Left renal cortex interstitium (tissue), 4 donors: ENCODE measurements at places on chromosomes 7 and 10. TPM values are rescaled to one million over a fixed set of nuclear protein-coding genes. Genes with fewer than 3 reads are reported as not detected.

Gene IL2RA
- polyA plus RNA-seq: 0.20 TPM

Gene C10orf95
- 2.4 TPM for polyA plus RNA-seq

Gene RBP4
- 18.8 TPM for polyA plus RNA-seq

Gene ETV1
- 32.3 TPM for polyA plus RNA-seq

Gene GLI3
- 14.2 TPM for polyA plus RNA-seq

Gene PDK4
- 19.5 TPM for polyA plus RNA-seq

Gene FAM149B1
- polyA plus RNA-seq: 55.4 TPM

Gene PRLHR
- polyA plus RNA-seq: not detected

Gene PITX3
- polyA plus RNA-seq: 0.58 TPM

Gene CPED1
- polyA plus RNA-seq: 44.4 TPM

Gene ACHE
- 3.8 TPM for polyA plus RNA-seq

Gene NKX2-3
- not detected for polyA plus RNA-seq

Gene ANKRD30A
- polyA plus RNA-seq: 0.03 TPM

Gene HMX2
- 1.4 TPM for polyA plus RNA-seq

Gene KCP
- 18.5 TPM for polyA plus RNA-seq

Gene NODAL
- polyA plus RNA-seq: 0.18 TPM

Gene GIMAP5
- polyA plus RNA-seq: 6.6 TPM

Gene CALD1
- polyA plus RNA-seq: 273 TPM

Gene HOXA7
- polyA plus RNA-seq: 33.9 TPM

Gene OGDHL
- 47.6 TPM for polyA plus RNA-seq

Gene SPAM1
- not detected for polyA plus RNA-seq

Gene ASB10
- polyA plus RNA-seq: 0.12 TPM

Gene CFAP69
- polyA plus RNA-seq: 17.3 TPM

Gene ACTL6B
- polyA plus RNA-seq: not detected

Gene CEP55
- 14.8 TPM for polyA plus RNA-seq

Gene PTPRE
- 4.5 TPM for polyA plus RNA-seq

Gene SLC29A4
- polyA plus RNA-seq: 35.6 TPM

Gene CALN1
- 0.76 TPM for polyA plus RNA-seq

Gene CRYGN
- 4.4 TPM for polyA plus RNA-seq

Gene VGF
- polyA plus RNA-seq: 0.07 TPM

Gene CPVL
- polyA plus RNA-seq: 47.4 TPM

Gene ADAM12
- polyA plus RNA-seq: 21.5 TPM

Gene TMEM213
- polyA plus RNA-seq: 43.2 TPM

Gene RAPGEF5
- 36.8 TPM for polyA plus RNA-seq

Gene SPDYE9
- polyA plus RNA-seq: 1.0 TPM

Gene HPS1
- 38.0 TPM for polyA plus RNA-seq

Gene SUMF2
- 76.4 TPM for polyA plus RNA-seq

Gene NKX1-2
- not detected for polyA plus RNA-seq

Gene GIMAP8
- 8.6 TPM for polyA plus RNA-seq

Gene MSMB
- not detected for polyA plus RNA-seq

Gene TPK1
- polyA plus RNA-seq: 9.3 TPM

Gene MDH2
- polyA plus RNA-seq: 223 TPM

Gene HGF
- 2.8 TPM for polyA plus RNA-seq
